Renal pelvis (tissue), 12 donors: ENCODE measurements at places on chromosomes 13 and 19. TPM values are rescaled to one million over a fixed set of nuclear protein-coding genes. Genes with fewer than 3 reads are reported as not detected.

ZNF443 gene
- polyA plus RNA-seq: 11.0 TPM

TUBA3C gene
- polyA plus RNA-seq: not detected

TPTE2 gene
- 0.34 TPM for polyA plus RNA-seq

VWA8 gene
- polyA plus RNA-seq: 21.1 TPM

LGALS7B gene
- 2.2 TPM for polyA plus RNA-seq

CCL25 gene
- polyA plus RNA-seq: 0.33 TPM

ZSWIM4 gene
- 12.1 TPM for polyA plus RNA-seq

PRRG2 gene
- 7.7 TPM for polyA plus RNA-seq

TUBGCP3 gene
- 40.6 TPM for polyA plus RNA-seq

EFNB2 gene
- polyA plus RNA-seq: 126 TPM

MEIOSIN gene
- not detected for polyA plus RNA-seq

CEACAM20 gene
- not detected for polyA plus RNA-seq

LYPD4 gene
- not detected for polyA plus RNA-seq

GPR180 gene
- polyA plus RNA-seq: 8.3 TPM

WDFY2 gene
- 10.4 TPM for polyA plus RNA-seq

SKA3 gene
- polyA plus RNA-seq: 12.6 TPM

C2CD4C gene
- polyA plus RNA-seq: 2.0 TPM

CEACAM8 gene
- 0.15 TPM for polyA plus RNA-seq

MAP1S gene
- 43.6 TPM for polyA plus RNA-seq
